ENCODE measurements at places on chromosomes 11 and 22.
A peak's percentile ranks its signal among the peaks of the same experiment; 100 is the strongest.

- DNase-seq = no peak
Observed at GRCh38 chr11:122711831-122712381, 56.4 kb downstream of the UBASH3B start.

DNA sequence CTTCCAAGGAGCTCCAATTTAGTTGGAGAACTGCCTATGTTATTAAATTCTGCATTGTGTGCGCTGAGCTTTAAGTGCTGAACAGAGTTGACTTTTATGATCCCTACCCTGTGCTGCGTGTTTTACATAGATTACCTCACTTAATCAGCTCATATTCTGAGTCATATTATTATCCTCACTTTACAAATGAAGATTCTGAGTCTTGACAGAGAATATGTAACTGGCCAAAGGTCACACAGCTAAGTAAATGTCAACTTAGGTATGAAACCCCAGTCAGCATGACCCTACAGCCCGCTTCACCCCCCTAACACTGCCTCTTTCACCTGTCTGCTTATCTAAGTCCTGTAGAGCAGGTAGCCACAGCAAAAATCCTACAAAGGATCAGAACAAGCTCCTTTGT lies 19.8 kb upstream of the TMPRSS5 start:
- no peak for DNase-seq

DNA sequence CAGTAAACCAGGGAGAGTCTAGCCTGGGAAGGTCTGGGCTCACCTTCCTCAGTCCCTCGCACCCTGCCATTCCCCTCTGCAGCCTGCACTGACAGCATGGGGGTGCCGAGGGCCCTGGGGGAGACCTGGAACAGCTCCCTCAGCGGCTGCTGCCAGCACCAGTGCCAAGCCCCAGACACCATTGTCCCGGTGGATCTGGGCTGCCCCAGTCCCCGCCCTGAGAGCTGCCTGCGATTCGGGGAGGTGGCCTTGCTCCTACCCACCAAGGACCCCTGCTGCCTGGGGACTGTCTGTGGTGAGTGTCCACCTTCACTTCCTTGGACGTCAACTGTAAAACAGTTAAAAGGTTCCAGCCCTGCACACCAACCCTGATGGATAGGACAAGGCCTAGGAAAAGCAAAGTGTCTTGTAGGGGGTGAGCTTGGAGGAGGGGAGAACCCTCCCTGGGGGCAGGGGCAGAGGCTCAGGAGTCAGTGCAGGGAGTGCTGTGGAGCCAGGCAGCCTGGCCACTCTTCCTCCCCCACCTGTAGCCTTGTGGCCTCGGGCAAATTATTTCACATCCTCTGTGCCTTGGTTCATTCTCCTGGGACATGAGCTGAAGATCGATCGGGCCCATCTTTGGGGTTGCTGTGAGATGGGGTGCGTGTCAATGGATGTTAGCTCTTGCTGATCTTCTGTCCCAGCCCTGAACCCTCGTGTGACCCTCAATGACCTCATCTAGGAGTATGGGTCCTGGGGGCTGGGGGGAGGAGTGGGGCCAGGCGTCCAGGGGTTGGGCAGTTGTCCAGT lies 85.2 kb upstream of the MYOD1 start:
- DNase-seq = no peak

DNA sequence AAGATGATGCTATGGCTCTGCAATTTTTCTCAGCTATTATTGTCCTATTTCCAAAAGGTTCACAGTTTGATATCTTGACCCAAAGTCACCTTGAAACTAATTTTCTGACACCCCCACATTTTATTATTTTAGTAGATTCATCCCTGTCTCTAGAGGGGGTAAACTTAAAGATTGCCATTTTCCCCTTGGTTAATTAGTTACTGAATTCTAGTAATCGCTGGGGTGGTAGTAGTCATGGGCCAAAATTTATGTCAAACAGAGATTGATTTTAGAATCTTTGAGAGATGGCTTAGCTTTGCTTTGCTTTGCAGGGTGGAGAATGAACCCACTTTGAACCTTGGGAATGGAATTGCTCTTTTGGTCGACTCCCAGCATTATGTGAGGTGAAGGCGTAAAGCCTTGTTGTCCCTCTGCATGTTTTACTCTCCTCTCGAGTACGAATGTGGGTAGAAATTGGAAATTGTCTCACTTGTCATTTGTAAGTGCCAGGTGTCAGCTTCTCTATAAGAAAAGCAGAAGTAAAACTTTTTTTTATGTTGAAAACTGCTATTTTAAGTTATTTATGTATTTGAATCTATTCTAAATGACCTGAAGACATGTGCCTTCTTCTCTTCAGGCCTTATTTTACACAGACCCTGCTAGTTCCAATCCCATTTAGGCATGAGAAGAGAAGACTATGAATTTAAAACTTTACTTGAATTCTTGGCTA lies 42.4 kb upstream of the RCE1 start:
- no peak for DNase-seq

DNA sequence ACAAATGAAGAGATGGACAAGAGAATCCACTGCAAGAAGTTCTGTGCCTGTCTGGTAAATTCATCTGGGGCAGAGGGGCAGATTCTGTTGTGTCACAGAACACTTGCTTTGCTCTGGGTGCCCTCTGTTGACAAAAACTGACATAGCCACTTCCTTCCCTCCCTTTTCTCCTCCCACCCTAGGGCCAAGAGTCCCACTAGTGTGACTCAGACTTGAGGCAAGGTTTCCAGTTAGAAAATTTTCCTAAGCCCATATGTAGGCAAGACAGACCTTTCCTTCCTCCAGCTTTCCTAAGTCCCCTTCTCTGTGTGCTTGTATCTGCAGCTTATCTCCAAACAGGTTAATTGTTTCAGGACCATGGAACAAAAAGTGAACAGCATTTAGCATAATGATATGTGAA lies 106.8 kb downstream of the RBFOX2 start:
- no peak for DNase-seq

GRCh38 chr22:44184006-44184405 lies 3.3 kb downstream of the PARVG start:
- no peak for DNase-seq

DNA sequence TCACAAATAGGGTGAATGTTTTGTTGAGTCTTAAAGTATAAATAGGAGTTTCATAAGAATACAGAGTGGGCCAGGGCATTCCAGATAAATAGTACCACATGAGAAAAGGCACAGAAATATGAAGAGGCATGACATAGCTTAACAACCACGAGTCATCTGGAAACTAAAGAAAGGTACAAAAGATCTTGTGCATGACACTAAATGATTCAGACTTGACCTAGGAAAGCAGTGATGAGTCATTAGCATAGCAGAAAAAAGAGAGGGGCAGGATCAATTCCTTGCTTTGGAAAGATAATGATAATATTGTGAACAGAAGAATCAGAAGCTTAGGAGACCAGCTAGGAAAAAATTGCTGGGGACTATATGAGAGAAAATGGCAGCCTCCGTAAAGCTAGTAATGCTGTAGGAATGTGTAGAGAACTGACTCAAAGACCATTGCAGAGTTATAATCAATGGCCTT lies 47.6 kb upstream of the FIBIN start:
- no peak for DNase-seq

DNA sequence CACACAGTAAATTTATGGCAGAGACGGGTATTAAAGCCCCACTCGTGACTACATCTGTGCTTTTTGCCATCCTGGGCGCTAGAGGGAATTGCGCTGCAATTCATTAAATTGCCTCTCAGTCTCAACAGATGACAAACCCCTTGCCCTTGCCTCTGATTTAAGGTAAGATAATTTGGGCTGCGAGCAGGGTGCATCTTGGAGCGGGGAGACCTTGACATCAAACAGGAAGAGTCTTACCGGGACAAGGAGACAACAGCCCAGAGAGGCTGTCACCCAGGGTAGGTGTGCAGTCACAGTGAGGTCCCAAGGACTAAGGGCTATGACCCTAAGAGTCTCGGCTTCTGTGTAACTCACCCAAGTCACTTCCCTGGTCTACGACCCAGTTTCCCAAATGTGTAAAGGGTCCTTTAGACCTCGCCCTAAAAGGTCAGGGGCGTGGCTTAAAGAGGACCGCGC lies 449 bp upstream of the TOM1 start:
- DNase-seq = no peak

DNA sequence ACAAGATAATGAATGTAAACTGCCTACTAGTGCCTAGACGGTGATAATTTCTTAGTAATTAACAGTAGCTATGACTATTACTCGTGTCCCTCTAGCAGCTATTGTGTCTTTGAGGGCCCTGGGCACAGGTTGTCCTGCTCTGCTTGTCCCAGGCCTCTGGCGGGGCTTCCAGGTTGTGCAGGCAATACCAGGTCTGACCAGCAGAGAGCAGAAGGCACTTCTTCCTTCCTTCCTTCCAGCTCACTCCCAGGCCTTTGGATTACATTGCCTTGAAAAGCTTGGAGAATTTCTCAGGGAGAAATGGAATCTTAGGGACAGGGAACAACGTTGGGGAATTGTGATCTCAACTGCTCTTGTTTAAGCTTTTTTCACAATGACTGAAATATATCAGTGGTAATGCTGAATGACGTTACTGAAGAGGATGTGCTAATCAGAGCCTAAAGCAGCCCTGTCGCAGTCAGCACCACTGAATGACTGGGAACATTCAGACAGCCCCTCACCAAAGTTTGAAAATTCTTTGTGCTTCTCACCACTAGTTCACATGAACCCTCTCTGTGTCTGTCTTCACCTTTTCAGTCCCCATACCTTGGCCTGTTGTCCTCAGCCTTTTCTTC lies 8.4 kb upstream of the CCKBR start:
- peak; percentile 61 for DNase-seq

DNA sequence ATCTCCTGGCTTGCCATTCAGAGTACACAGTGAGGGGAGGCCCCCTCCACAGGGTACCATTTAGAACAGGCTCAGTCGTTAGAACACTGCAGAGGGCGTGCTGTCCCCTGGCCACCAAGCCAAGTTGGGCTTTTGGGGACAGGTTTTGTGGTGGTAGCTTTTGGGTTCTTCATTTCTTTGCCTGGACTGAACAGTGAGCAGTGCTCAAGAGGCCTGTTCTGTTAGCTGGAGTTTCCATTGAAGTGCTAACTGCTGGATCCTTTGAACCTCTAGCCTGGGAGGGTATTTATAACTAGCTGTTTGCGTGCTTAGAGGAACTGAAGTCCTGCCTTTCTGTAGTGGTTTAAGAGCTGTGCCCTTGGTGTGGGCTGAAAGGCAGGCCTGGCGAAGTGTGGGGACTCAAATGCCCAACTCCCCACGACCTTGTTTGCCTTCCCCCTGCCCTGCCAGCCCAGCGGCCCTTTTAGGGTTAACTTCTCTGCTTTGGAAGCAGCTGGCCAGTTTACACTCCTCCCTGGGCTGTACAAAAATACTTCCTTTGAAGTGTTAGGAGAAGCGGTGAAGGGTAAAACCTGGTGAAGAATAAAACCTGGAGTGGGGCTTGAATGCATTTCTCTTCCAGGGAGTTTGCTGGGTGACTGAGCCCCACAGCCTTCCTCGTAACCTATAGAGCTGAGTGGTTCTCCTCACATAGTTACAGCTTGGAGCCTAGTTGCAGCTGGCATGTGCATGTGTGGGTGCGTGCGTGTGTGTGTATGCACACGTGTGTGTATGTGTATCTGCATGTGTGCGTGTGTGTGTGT lies 34.6 kb downstream of the ZNRF3 start:
- DNase-seq = no peak

DNA sequence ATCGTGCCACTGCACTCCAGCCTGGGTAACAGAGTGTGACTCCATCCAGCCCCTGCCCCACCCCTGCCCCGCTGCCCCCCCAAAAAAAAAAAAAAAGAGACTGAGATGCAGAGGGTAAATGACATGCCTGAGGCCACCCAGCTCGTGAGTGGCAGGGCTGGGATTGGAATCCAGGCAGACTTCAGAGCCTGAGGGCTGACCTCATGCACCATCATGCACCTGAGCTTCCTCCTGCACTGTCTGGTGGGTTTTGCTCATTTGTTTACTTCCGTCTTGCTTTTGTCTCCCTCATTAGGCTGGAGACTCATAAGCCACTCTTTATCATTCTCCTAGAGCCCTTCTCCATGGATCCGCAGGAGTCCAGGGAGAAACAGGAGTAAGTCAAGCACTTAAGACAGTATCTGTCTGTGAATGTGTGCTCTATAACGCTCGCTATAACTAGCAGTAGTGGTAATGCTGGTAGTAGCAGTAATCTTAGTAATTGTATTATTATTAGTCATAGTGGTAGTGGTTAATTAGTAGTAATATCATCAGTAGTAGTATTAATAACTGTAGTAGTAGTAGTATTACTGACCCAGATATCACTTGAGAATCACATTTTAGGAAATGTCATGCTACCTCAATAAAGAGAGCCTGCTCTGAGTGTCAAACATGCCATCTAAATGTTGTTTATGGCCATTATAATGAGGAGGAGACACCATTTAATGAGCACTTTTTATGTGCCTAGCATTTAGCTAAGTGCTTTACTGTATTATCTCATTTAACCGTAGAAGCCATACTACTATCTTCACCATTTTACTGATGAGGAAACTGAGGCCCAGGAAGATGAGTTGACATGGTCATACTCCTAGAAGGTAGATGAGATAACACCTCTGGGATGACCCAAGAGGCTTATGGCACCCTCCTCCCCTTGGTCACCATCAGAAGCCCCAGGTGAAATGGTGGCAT lies 85.0 kb downstream of the NAT10 start:
- no peak for DNase-seq

DNA sequence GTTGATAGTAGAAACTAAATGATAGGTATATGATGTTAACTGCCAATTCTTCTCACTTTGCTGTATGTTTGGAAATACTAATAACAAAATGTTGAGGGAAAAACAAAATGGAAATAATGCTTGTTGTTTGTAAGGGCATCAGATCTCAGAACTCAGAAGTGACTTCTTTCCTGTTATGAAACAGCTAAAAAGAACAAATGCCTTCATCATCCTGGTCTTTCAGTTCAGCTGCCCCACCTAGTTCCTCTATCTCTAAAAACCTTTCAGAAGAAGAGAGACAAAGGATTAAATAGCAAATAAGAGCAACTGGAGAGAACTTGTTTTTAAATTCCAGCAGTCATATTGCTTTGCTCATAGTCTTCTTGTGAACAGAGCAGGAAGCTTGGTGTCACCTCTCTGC lies 345.3 kb upstream of the NCAM1 start:
- DNase-seq = no peak

GRCh38 chr22:46295277-46295971 lies 1.2 kb upstream of the GTSE1 start:
- DNase-seq = no peak

DNA sequence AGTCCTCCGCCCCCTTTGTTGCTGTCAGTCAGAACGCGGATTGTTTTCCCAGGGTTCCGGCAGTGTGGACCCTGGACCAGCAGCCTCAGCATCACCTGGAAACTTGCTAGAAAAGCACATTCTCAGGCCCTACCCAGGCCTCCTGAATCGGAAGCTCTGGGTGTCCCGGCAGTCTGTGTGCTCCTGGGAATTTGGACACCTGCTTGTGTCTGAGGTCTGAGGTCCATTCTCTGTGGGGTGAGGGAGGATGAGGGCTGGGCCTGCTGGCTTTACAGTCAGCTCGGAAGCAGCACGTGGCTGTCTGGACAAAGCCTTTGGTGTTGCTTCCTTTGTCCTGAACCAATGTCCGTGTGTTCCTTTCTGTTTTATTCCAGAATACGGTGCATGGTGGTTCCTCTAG lies 299.7 kb downstream of the TBC1D22A start:
- no peak for DNase-seq

Data from cerebellar nuclear complex (tissue), 1 donor.